ENCODE measurements at places on chromosomes 1 and 21.
A peak's percentile ranks its signal among the peaks of the same experiment; 100 is the strongest.

GRCh38 chr1:7651203-7651602, 119.9 kb upstream of the VAMP3 start:
- DNase-seq: no peak

- DNase-seq: peak; percentile 20
These were observed 303.1 kb upstream of the RUNX1 start for GRCh38 chr21:35352066-35352770.

DNA sequence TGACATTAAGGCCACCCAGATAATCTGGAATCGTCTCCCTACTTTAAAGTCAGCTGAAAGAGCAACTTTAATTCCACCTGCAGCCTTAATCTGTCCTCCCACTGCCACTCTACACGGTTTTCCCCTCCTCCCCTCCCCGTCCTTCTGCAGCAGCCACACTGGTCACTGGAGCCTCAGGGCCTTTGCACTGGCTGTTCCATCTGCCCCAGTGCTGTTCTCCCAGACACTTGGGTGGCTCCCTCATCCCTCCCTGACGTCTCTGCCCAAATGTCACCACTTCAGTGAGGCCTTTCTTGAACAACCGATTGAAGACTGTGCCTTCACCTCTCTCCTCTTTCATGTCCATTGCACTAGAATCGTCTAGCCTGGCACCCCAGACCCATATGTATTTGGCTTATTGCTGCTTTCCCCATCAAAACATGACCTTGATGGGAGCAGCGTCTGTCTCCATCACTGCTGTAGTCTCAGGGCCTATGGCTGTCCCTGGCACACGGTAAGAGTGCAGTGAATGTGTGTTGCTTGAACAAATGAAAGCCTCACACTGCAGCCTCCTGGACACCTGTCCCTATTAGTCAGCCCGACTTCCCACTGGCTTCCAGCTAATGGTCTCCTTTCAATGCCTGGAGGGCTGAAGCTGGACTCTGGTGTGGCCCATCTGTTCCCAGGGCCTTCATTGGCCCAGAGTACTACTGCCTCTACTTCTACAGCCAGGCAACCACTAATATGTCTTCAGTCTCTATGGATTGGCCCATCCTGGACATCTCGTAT, 10.6 kb upstream of the PRDM16 start:
- no peak for DNase-seq

DNA sequence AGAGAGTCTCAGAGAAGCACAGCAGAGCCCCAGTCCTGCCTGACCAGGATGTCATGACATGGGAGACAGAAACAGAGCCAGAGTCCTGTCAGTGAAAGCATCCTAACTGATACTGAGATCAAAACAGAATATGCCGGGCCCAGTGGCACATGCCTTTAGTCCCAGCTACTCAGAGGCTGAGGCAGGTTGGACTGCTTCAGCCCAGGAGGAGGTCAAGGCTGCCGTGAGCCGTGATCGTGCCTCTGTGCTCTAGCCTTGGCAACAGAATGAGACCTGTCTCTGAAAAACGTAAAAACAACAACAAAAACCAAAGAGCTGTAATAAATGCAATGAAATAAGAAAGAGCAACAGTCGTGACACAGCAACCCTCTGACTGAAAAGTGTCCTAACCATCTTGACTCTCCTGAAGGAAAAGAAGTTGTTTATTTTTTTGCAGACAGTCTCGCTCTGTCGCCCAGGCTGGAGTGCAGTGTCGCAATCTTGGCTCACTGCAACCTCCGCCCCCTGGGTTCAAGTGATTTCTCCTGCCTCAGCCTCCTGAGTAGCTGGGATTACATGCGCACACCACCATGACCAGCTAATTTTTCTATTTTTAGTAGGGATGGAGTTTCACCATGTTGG, 189.2 kb downstream of the SLC45A1 start:
- DNase-seq: no peak

DNA sequence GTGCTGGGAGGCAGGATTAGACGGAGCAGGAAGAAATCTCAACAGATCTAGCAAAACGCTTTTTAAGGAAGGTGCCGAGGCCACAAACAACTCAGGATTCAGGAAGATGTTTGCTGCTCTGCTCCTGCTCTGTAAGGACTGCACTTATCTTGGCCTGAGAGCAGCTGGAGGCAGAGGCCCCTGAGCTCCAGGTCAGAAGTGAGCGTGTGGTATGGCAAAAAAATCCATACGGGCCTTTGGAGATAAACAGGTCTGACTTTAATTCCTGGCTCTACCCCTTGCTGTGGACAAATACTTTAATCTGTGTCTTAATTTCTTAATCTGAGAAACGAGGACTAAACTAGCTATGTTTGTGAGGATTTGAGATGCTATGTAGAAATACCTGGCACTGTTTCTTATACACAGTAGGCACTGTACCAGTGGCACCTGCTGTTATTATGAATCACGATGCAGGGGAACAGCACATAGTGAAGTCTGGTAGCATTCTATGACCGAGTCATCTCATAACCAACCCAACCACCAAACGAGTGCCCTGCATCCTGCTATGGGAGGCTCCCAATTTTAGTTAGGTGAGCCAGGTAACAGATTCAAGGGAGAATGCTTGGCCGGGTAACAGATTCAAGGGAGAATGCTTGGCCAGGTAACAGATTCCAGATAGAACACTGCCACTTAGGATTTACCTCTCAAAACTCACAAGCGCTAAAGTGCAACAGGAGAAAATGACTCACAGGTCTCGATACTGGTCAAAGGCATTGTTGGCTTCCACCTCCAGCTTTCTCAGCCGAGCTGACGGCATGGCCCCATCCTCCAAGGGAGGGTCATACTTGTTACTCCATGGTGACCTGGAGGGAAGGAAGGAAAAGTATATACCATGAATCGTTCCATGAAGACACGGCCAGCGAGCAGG, 65.9 kb downstream of the SLC66A1 start:
- no peak for DNase-seq

- peak; percentile 18 for DNase-seq
These were observed 1.7 kb upstream of the SCAF4 start for GRCh38 chr21:31733551-31734149.

DNA sequence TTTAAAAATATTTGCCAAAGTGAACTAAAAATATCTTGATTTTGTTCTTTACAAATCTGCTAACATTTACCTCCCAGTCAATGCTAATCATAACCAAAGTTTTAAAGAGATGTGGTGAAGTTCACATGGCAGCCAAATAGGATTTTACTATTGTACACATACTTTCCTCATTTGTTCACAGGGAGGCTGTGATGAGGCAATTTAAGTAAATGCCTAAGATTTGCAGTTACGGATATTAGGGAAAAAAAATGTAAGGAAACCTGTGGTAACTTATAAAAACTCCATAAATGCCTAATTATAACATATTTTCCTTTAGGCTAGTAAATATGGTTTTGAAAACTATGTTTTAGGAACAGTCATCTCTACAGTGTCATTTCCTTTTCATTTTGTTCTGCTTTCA, 32.4 kb downstream of the RGS5 start:
- no peak for DNase-seq

DNA sequence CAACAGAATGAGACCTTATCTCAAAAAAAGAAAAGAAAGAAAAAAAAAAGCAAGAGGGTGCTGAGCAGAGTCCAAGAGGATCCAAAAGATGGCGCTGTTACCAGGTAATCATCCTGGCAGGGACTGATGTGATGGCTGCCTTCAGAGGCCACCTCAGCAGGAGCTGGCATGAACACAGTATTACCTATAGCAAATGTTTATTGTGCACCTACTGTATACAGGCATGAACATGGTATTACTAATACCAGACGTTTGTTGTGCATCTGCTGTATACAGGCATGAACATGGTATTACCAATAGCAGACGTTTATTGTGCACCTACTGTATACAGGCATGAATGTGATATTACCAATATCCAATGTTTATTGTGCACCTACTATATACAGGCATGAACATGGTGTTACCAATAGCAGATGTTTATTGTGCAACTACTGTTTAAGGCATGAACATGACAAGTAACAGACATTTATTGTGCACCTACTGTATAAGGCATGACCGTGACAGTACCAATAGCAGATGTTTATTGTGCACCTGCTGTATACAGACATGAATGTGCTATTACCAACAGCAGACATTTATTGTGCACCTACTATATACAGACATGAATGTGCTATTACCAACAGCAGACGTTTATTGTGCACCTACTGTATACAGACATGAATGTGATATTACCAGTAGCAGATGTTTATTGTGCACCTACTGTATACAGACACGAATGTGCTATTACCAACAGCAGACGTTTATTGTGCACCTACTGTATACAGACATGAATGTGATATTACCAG, 115.1 kb upstream of the TMEM51 start:
- peak; percentile 68 for DNase-seq
